Left kidney (tissue), 8 donors: ENCODE measurements at places on chromosomes 4 and X. TPM values are rescaled to one million over a fixed set of nuclear protein-coding genes. Genes with fewer than 3 reads are reported as not detected.

TMEM128 gene
- 49.6 TPM for polyA plus RNA-seq

EMCN gene
- polyA plus RNA-seq: 136 TPM

MAGEA11 gene
- polyA plus RNA-seq: not detected

SH3D19 gene
- 35.2 TPM for polyA plus RNA-seq

ZCCHC18 gene
- 6.1 TPM for polyA plus RNA-seq

INTS6L gene
- 32.2 TPM for polyA plus RNA-seq

- DNase-seq: no peak
Measured at GRCh38 chrX:357693-358471, 28.8 kb downstream of the PPP2R3B start.

GRCh38 chr4:138658518-138658917, 357.1 kb upstream of the NOCT start:
- no peak for DNase-seq

GRCh38 chrX:152451731-152451980, 541 bp upstream of the GABRA3 start:
- no peak for DNase-seq

- no peak for DNase-seq
Measured at GRCh38 chr4:62627671-62628070, 1427.5 kb downstream of the ADGRL3 start.

DNA sequence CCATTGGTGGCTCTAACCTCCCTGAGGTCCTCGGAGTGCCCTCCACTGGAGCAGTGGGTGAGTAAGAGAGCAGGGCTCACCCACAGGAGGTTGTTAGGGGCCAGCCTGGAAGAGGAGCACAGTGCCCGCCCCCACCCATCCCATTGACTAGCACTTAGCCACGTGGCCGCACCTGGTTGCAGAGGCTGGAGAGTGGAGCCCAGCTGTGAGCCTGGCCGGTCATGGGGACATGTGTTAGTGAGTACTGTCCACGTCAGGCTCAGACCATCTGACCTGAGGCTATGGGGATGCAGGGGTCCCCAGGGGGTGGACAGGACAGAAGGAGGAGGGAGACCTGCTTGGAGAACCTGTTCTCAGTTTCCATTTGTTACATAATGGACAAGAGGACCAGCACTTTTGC, 1.4 kb upstream of the MAN2B2 start:
- DNase-seq: no peak

GRCh38 chr4:150814873-150815272, 200.2 kb downstream of the LRBA start:
- DNase-seq: no peak

- no peak for DNase-seq
Measured at GRCh38 chrX:98379134-98379533, 1495.4 kb downstream of the RPA4 start.

GRCh38 chr4:54359919-54360650, 131.0 kb downstream of the PDGFRA start:
- DNase-seq: no peak

- no peak for DNase-seq
Measured at GRCh38 chrX:119583431-119584059, 9.2 kb downstream of the UBE2A start.

DNA sequence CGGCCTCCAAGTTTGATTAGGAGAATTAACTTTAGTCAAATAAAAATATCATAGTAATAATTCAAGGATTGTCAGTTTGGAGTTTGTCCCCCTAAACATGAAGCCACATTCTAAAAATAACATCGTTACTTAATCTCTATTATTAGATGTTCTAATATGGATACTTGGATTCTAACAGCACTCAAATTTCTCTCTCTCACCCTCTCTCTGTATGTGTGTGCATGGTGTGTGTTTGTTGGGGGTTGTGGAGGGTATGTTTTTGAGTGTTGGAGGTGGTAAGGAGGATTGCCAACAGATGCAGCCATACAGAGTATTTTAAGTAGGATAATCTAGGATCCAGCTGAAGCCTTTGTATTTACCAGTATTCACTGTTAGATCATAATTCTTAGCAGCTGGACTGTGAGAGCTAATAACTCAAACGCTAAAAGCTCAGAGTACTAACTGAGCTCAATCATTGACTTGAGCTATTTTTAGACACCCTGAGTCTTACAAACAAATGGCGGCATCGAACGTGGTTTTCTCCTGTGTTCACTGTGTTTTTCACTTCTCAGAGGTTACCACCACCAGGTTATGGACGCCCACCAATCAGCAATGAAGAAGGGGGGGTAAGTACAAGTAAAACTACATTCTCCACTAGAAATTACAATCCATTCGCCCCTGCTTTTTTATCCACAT, 8.8 kb downstream of the ENAM start:
- peak; percentile 51 for DNase-seq

DNA sequence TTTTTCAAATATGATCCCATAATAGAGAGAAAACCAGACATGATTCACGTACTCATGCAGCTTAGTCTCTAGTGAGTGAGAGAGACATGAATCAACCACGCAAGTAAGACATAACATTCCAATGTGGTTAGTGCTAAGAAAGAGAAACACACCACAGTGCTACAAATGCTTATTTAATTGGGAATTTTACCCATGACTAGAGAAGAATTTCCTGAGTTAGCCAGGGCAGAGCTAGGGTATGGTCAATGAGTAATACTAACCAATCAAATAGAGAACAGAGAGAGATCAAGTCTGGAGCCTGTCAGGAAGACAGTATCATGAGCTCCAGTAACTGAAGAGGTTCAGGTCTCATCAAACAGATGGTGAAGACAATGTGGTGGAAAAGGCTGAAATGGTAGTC, 495.2 kb downstream of the PDGFC start:
- no peak for DNase-seq

- peak; percentile 14 for DNase-seq
Measured at GRCh38 chr4:149017002-149017734, 575.0 kb upstream of the NR3C2 start.
